Hypothalamus (tissue), 51 donors: ENCODE measurements at places on chromosomes 3 and 15.

- DNase-seq, result no peak
Measured at GRCh38 chr3:114615523-114616085, 321.8 kb downstream of the TIGIT start.

GRCh38 chr15:49045751-49046219, 461 bp downstream of the SECISBP2L start:
- DNase-seq, result no peak

DNA sequence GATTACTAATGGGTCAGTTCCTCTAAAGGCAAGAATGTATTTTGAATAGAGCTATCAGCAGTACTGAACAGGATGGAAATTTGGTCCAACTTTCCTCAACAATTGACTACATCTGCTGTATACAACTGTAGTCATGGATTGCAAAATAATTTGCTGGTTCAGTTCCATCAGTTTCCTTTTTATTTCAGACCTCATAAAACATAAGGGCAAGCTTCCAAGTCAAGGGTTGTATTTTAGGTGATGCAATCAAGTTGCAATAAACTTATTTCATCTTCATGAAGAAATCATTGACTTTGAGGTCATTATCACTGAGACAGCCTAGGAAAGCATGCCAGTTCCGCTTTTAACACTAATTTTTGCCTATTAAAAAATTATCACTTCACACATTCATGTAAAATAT, 90.4 kb upstream of the TSEN2 start:
- DNase-seq, result no peak

GRCh38 chr3:16476636-16477035, 36.9 kb downstream of the RFTN1 start:
- DNase-seq, result no peak

GRCh38 chr15:48363474-48363873, 32.2 kb downstream of the DUT start:
- DNase-seq, result no peak

- DNase-seq, result no peak
Measured at GRCh38 chr15:68821841-68822381, 1.2 kb upstream of the ANP32A start.

- no peak for DNase-seq
Measured at GRCh38 chr15:39430389-39430788, 150.5 kb upstream of the THBS1 start.

- DNase-seq, result no peak
Measured at GRCh38 chr15:78968114-78968513, 23.3 kb upstream of the CTSH start.

DNA sequence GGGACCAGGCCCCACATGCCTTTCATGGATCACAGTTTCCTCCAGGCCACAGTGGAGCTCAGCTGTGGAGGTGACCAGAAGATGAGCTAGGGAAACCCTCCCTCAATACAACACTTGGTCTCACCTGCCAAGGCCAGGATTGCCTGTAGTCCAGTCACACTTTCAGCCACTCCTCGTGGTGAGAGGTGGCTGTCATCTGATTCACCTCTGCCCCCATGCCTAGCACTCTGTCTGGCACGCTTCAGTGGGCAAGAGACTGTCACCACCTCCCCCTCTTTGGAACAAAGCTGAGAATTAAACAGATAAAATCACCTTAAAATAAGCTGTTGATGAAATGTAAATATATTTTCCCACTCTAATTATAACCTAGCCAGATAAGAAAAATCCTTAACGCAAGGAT, 4.0 kb upstream of the IL17RD start:
- DNase-seq, result no peak
